ENCODE measurements at places on chromosomes 1 and 21. TPM values are rescaled to one million over a fixed set of nuclear protein-coding genes. Genes with fewer than 3 reads are reported as not detected.

- DNase-seq = no peak
These were observed 17.6 kb upstream of the MAPKAPK2 start for GRCh38 chr1:206666954-206667665.

DNA sequence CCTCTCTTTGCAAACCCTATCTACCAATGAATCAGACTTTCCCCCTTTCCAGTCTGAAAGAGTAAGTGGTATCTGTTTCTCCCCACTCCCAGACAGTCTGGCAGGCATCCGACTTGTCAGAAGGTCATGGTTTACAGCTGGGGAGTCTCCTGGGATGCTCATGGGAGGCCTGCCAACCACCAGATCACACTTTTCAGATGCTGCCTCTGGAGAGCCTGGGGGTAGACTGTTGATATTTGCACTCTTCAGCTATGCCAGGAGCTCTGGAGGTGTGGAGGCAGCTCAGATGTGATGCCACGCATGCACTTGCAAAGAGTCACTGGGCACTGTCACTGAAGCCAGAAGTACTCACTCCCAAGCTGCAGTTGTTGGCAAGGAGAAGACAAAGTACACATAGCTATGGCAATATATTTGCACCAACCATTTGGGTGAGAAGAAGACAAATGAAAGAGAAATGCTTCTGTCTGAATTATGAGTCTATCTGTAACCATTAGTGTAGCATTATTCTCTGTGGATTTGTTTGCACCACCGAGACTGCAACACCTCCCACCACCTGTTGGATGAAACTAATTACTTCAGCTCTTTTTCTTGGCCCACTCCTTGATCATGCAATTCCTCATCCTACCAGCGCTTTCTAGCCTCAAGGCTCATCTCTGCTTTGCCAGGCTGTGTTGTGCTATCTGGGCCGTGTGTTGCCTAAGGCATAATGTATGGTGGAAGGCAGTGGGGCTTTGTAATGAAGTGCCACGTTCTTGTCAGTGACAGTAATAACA is 133.0 kb upstream of the SPAG17 start:
- no peak for DNase-seq

GRCh38 chr1:246592695-246593094 is 26.4 kb downstream of the CNST start:
- no peak for DNase-seq

- DNase-seq = peak; percentile 28
These were observed 197.6 kb upstream of the DMRTA2 start for GRCh38 chr1:50620680-50621329.

DNA sequence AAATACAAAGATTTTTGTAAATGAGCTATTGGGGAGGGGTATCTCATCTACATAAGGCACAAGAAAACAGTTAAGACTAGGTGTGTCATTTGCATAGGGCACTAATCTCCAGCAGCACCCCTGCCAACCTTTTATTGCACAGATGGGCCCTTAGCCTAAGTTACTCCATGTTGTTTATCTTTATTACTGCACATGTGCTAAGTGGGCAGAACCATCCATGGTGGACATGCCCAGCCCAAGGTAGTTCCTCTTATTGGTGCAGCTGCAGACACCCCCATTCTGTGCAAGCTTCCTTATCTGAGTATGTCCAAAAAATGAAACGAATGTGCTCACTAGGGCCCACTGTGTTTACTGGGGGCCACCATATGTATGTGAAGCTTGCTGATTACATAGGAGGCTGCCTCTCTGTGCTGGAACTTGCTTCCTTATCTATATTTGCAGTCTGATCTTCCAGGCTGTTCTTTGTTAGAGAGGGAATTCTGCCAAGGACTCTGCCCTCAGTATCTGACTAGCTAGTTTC is 77.3 kb upstream of the NEK7 start:
- no peak for DNase-seq

The FBXO2 gene
- total RNA-seq = 16.9 TPM

The LCE1A gene
- 3.4 TPM for total RNA-seq

- DNase-seq = no peak
These were observed 497.3 kb downstream of the NEGR1 start for GRCh38 chr1:71785000-71785399.

The TMEM200B gene
- 58.0 TPM for total RNA-seq

GRCh38 chr1:40653851-40654537 is 11.5 kb downstream of the RIMS3 start:
- no peak for DNase-seq

DNA sequence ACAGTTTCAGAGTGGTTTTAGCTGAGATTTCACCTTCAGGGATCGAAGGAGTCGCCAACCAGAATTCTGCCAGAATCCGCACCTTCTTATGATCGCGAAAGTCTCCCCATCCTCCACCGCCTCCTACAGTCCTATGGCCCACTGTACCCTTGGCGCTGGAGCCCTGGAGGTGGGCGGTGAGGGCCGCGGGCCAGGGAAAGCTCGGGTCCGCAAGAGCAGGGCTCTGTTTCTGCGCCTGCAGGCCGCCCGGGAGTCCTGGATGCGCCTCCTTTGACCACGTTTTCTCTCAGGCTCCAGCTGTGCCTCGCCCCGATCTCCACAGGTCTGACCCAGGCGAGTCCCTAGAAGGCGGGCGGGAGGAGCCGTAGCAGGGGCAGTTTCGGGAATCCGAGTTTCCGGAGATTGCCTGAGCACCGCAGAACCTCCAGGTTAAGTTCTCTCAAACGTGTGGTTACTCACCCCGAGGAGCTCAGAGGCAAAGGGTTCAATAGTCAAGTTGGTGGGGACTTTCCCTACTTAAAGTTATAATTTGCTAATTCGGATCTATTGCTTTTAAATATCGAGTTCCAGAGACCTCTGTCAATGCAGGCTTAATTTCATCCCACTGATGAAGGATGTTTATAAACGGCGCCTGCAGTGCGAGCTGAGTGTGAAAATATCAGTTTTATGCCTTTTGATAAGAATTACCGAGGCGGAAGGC is 3.2 kb upstream of the LHX8 start:
- DNase-seq = no peak

DNA sequence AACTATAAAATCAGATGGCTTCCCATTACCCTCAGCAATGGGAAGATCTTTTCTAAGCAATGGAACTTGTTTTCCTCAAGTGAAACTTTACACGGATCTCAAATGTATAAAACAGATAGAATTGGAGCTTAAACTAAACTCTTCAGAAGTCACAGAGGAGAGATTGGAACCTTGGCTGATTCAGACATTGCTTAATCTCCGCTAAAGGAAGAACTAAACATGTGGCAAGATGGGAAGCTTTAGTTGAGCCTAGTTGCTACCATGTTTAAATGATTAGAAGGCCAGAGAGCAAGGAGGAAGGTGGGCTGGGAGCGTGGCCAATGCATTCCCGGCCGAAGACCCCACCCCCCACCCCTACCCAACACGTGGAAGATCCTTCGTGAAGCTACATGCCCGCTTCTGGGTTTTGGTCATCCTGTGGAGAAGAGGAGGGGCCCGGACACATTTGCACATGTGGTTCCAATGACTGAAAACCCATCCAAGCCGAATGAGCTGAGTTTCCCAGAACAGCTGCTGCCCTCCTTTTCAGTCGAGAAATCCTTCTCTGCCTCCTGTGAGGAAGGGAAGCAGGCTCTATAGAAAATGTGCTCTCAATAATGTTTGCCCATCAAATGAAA is 164.3 kb downstream of the MIS18A start:
- no peak for DNase-seq

The OR2T11 gene
- not detected for total RNA-seq

The CD84 gene
- total RNA-seq = 6.7 TPM

- peak; percentile 62 for DNase-seq
These were observed 104.8 kb upstream of the CASZ1 start for GRCh38 chr1:10901091-10901890.

DNA sequence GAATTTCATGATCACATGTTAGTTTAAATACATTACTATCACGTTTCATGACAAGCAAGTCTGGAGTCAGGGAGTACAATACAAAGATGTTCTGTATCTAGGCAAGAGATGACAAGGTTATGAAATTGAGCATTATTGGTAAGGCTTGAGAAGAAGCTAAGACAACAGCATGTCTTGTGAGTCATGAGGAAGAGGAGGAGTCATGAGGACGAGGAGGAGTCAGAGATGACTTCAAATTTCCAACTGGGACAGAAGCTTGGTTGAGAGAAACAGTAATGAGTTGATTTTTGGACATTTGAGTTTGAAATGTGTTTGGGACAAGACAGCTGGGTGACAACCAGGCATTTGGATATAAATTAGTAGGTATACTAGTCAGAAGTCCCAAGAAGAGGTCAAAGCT is 4.3 kb upstream of the UBE2U start:
- DNase-seq = no peak

DNA sequence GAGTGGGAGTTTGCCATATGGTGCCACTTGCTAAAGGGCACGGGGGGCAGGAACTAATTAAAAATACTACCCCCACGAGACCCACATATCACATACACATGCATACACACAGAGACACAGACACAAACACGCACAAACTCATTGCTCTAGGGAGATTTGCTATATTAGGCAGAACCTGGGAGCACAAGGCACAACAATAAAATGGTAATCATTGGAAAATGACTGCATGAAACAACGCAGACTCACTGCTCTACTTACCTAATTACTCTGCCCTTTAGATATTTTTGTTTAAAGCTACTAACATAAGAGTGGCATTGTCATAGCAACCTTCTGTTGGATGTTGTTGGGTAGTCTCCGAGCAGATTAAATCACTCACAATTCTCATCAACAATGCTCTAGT is 20.3 kb upstream of the RGS4 start:
- DNase-seq = no peak

The S100A2 gene
- total RNA-seq = 22.6 TPM

Data from prostate gland (tissue), 2 donors.